ENCODE measurements at places on chromosomes 2 and 18.

DNA sequence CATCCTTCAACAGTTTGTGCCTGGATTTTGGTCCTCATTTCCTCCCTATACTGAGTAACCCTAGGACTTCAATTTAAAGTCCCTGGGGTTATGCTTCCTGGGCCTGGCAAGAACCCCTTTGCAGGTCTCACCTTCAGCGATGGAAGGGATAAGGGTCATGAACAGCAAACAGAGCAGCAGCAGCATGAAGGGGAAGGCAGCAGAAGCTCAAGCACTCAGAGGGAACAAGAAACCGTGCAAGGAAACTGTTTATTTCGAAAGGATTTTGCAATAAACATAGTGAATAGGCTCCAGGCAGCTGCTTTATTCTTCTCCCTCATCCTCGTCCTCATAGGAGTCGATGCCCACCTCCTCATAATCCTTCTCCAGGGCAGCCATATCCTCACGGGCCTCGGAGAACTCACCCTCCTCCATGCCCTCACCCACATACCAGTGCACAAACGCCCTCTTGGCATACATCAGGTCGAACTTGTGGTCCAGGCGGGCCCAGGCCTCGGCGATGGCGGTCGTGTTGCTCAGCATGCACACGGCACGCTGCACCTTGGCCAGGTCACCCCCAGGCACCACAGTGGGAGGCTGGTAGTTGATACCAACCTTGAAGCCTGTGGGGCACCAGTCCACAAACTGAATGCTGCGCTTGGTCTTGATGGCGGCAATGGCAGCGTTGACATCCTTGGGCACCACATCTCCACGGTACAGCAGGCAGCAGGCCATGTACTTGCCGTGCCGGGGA lies 2.8 kb upstream of the TUBA4B start:
- no peak for DNase-seq

DNA sequence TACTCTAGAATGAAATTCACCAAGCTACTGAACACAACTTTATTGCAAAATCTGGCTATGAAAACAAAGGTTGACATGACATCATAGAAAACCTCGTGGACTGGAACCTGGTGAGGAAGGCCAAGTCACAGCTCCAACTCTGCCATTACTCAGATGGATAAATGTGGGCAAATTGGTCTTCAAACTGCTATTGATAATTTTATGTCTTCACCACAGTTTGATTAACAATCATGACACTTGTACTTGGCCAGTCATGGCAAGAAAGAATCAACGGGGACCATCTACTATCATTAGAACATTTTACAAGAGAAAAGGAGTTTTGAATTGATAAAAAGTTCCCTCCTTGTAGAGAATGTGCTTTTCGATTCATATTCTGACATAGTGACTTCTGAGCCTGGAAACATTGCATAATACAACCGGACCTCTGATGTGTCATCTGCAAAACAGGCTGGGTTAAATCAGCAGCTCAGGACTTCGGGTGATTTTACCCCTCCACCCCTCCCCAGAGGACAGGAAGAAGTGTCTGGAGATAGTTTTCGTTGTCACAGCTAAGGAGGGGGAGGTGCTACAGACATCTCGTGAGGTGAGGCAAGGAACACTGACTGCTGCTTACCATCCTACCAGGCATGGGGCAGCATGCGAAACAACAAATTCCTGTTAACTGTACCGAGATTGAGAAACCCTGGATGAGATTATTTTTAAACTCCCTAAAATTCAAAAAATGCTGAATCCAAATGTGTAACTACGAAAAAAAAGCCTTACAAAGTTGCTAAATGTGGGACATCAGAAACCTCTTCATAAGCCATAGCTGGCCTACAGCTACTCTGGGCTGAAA lies 8.4 kb downstream of the L3MBTL4 start:
- no peak for DNase-seq

DNA sequence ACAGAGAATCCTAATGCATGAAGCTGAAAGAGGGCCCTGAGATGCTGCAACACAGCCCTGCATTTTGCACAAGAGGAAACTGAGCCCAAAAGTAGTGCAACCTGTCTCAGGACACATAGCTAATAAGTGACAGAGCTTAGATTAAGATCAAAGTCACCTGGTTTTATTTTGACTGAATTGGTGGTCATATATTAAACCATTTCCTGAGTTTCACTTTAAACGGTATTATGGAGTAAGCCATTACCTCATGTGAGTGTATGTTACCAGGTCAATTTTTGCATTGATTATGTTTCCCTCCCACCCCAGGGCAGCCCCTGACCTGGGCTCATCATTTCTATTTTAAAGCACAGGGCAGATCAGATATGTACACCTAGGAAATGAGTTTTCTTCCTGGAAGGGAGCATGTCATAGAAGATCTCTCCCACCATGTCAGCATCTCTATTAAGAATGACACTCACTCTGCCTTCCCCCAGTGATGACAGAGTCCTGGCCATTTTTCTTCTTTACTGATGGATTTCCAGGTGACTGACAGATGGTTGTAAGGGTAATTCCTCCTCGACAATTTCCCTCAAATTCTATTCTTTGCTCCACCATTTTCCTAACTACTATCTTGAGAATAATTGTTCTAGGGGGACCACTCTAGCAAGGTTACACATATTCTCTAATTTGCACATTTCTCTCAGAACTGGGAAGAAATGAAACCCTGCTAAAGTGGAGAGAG lies 441.3 kb upstream of the SLC14A2 start:
- DNase-seq = no peak

DNA sequence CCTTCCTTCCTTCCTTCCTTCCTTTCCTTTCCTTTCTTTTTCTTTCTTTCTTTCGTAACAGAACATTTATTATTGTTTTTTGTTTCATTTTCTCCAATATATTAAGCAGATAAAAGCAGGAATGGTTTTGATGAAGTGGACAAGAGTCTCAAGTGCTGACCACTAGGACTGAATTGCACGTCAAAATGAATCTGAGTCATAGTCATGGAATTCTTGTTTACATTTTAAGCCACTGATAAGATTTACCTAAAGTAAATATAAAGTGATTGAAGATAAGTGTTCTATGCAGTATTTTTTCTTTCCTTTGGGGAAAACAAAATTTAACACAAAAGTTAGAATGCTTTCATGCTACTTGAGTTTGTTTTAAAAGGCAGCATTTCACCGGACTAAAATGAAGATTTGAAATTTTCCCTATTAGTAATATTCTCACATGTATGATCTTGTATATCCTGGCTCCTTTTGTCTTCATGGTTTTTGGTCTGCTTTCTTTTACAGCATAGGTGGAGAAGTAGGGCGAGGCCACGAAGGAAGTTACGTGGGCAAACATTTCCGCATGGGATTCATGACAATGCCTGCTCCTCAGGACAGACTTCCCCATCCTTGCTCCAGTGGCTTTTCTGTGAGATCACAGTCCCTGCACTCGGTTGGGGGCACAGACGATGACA lies 113.5 kb downstream of the NYAP2 start:
- DNase-seq = no peak

- DNase-seq = no peak
Measured at GRCh38 chr2:205860181-205860580, 177.9 kb downstream of the NRP2 start.

DNA sequence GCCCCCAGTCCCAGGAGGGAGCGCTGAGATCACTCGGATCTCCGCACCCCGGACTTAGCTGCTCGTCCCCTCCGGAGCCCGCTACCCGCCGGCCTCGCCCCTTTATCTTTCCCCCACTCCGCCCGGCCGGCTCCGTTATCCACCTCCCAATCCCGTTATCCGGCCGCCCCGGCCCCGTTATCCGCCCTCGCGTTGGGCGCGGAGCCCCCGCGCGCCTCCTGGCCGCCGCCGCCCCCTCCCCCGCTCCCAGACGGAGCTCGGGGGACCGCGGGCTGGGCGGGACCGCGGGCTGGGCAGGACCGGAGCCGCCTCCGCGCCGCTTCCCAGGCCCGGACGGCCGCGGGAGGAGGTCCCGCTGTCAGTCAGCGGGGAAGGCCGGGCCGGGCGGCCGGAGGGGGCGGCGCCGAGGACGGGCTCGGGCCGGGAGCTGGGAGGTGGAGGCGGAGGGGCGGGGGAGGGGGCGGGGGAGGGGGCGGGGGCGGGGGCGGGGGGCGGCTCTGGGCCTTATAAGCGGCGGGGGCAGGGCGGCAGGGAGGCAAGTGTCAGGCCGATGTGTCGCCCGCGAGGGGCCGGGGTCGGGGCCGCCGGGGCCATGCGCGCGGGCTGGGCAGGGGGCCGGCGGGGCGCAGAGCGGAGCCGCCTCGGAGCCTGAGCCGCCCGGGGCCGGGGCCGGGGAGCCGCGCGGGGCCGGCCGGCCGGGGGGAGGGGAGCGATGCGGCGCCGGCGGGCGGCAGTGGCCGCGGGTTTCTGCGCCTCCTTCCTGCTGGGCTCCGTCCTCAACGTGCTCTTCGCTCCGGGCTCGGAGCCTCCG lies at the start of gene PKDCC:
Gene PKDCC, plus strand, starts transcription at position 534 of the 811 bp plus-strand sequence. Its CDS starts 179 bp downstream, at position 713.
- DNase-seq = peak; percentile 11

DNA sequence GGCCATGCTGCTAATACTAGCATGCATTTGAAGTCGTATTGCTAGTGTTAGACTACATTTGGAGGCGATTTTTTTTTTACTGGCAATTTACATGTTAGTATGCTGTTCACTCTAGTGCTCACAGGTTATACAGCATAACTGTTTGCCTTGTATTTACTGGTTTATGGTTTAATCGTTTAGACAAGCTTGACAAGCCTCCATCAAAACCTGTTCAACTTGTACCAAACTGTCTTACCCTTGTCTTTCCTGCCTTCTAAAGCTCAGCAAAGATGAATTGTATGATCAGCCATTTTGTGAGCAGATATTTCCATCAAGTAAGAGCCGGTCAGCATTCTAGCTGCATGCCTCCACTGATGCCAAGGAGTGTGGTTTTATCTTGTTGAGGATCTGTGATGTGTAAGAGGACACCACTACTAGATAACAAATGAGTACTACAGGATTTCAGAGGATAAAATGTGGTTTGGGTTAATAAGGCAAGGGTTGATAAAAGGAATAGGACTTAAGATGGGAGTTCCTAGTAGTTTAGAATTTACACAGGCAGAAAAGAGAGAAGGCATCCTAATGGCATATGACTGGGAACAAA lies 68.4 kb upstream of the ITM2C start:
- no peak for DNase-seq

GRCh38 chr2:212274215-212274614 lies 264.4 kb downstream of the ERBB4 start:
- no peak for DNase-seq

DNA sequence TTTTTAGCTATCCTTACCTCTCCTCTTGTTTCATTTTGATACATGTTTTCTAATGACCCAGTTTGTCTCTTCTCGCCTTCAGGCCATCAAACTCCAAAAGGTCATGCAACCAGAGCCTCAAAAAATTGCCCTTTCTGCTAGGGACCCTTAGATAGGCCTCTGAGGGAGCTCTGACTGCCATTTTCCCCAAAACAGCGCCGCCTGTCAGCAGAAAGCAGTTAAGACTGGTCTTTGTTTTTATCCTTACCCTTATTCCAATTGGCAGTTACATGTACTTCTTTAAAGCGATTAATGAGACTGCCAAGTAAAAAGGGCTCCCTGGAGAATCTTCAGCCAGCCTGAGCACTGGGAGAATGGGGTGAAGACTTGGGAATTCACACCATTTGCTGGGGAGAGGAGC lies 55.1 kb upstream of the RIT2 start:
- no peak for DNase-seq

- DNase-seq = peak; percentile 54
Measured at GRCh38 chr2:175441181-175441761, 259.8 kb upstream of the ATP5MC3 start.

DNA sequence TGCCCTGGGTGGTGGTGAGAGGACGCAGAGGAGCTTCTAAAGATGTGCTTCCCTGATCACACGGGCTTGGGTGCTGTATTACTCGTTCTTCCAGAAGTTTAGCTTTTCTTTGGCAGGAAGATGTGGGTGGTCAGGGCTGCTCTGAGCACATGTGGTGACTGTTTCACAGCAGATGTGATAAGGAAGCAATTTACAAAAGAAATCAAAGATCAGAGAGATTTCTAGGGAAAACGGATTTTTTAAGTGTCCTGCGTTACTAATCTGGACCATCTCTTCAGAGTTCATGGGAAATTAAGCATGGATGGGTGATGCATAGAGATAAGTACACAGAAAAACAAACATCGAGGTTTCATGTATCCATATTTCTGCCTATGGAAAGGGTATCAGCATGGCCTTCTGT lies 99.4 kb downstream of the WDSUB1 start:
- no peak for DNase-seq

- DNase-seq = no peak
Measured at GRCh38 chr2:30261695-30262211, 30.4 kb downstream of the LBH start.

GRCh38 chr2:239192456-239192855 lies 208.4 kb downstream of the HDAC4 start:
- no peak for DNase-seq

DNA sequence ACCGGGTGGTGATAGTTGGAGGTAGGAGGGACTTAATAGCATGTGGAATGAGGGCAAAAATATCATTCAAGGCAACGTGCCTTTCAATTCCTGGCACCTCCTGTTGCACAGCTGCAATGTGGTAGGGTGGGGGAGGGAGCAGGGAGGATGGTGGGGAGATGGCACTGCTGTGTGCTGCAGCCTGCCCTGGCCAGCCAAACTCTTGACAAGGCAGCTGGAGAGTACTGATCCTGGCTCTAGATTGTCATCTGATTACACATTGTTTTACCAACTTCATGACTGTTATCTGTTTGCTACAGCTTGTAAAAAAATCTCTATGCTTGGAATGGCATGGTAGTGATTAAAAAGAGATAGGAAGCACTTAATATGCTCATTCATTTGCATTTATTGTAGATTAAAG lies 47.7 kb downstream of the PLCL1 start:
- DNase-seq = no peak

DNA sequence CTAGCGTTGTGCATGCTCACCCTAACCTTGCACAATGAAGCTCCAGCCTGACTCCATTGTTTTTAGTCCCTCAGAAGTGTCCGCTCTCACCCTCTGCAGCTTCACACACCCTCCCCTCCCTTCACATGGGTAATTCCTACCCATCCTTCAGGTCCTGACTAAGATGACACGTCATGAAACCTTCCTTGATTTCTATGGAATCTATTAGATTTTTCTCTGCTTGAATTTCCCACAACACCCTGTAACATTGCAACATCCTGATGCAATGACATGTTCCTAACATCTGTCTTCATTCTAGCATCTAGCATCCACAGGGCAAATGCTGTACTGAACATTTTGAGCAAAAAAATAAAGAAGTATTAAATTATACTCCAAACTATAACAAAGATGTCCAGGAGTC lies 77.0 kb upstream of the PID1 start:
- DNase-seq = no peak

- DNase-seq = peak; percentile 35
Measured at GRCh38 chr2:44934038-44934982, 7.2 kb upstream of the SIX3 start.

DNA sequence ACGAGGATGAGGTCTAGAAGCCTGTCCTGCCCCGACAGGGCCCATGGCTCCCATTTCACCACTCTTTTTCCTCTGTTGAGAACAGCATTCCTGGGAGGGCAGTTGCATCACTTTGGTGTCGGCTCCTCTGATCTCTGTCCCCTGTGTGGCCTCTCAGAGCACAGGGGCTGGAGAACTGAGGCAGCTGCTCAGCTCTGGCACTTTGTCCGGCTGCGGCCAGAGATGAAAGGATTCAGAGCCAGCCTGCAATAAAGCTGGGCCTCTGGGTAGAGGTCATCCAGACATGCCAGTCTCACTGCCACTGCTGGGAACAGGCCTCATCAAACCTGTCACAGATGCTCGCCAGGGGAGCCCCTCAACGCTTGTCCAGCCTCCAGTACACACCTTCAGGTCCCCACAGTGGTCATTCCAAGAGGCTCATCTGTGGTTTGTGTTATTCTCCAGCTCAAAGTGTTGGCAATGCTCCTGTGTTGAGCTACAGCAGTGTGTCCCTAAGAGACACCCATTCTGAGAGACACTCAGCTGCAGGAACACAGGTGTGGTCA lies 13.1 kb upstream of the ROCK2 start:
- DNase-seq = no peak

All from NCI-H2171 treated with DMSO at 0.1 percent for 48 hours (cell line).